ENCODE measurements at places on chromosomes 6 and 20.

DNA sequence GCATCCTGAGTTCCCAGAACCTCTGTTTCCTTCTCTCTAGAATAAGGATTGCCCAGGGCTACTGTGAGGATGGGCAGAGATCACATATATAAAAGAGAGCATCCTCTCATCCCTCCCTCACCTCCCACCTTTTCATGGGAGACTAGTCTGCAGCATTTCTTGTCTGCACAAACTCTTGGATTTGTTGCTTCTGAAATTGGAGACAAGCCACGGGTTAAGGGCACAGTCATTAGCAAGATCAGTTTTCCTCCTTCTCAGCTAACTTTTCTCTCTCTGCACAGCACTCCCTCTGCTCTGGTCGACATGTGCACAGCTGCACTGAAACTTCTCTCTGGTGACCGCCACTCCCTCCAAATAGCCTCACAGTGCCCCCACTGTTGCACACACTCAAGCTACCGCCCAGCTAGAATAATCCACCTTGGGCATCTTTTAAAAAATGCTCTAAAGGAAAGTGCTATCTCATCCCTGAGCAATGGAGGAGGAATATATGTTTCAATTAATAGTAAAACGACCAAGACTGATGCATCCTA, 50.9 kb upstream of the DUSP22 start:
- DNase-seq: no peak

GRCh38 chr6:111411046-111411445, 72.0 kb downstream of the REV3L start:
- DNase-seq: no peak

GRCh38 chr6:14965424-14966075, 280.3 kb upstream of the JARID2 start:
- DNase-seq: no peak

DNA sequence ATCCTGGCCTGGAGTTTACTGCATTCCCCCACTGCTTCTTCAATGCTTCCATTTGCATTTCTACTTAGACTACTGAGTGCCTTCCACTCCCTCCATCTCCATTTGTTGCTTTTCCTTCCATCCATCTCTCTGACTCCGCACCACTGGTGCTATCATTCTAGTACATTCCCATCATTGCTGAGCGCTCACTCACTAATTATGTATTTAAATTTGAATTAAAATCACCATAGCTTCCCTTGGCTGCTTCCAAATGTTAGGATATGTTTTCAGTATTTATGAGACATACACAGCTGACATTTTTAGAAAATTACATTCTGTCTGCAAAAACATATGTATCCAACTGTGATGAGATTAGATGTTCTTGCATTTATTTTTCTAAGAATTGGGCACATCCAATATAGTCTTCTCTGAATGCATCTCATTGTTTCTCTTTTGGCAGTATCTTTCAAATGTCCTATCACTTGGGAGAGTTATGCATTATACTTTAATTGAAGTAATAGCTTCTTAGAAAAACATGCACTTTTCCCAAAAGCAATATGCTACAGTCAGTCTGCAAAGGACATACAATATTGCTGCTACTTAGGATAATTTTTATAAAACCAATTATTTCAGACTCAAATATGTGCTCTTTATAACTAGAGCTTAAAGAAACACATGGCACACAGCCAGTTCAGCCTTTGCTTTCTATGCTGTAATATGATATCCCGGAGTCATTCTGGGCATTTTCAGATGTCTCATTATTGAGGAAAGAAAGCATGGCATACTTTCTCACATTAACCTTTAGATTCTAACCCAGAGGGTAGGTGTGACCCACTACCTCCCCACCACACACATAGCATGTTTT, 12.1 kb upstream of the COL21A1 start:
- no peak for DNase-seq

DNA sequence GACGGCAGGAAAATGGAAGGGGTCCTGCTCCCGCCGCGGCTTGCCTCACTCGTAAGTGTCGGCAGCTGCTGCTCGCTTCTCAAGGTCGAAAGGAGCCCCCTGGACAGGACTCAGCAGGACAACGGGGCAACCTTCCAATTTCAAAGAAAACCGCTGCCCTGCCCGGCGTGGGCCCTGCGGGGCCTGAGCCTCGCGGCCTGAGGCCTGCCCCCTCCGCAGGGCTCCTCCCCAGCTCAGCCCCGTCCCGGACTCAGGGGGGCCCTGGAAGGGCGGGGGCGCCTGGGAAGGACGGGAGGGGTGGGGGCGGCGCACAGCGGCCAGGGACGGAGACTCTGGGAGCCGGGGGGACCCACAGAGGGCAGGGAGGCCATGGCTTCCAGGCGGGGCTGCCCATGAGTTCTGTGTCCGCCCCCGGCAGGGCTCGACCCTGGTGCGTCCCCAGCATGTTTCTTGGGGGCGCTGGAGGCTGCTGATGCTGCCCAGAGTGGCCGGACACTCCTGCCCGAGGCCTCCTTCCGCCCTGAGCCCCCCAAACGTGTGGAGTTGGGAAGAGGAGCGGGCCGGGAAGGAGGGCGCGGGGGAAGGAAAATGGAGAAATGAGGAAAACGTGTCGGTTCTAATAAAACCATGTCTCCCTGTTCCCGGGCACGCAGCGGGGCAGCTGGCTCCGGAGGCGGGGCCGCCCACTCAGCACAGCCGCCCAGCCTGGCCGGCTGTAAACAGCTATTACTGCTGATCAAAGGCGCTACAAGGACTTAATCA, 114.6 kb downstream of the DLL1 start:
- no peak for DNase-seq

GRCh38 chr6:14912706-14913105, 333.2 kb upstream of the JARID2 start:
- no peak for DNase-seq

DNA sequence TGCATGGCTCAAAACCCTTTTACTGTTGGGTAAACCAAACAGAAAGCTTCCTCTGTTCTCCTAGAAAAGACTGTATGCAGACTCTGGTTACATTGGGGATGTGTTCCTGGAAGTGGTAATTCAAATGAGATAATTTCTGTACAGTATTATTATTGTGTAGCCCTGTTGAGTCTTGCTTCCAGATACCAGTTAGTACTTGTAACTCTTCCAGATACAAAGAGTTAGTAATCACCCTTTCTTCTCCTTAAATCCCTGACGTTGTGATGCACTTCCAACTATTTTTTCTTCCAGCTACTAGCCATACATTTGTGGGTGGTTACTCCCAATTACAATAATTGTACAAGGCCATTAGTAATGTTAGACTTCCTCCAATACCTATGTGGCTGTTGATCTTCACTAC, 42.3 kb upstream of the GRIK2 start:
- DNase-seq: no peak

Data from GM12892 (cell line).